T-helper 17 cell (primary cell): ENCODE measurements at places on chromosomes 4 and X. TPM values are rescaled to one million over a fixed set of nuclear protein-coding genes. Genes with fewer than 3 reads are reported as not detected.

Gene SPANXD
- total RNA-seq: not detected

Gene CTAG1A
- not detected for total RNA-seq

Gene DDX53
- not detected for total RNA-seq

Gene ADH7
- total RNA-seq: not detected

Gene CEP135
- total RNA-seq: 21.5 TPM

Gene DGAT2L6
- not detected for total RNA-seq

Gene LPAR4
- 0.23 TPM for total RNA-seq
